ENCODE measurements at places on chromosomes 6 and 20.

DNA sequence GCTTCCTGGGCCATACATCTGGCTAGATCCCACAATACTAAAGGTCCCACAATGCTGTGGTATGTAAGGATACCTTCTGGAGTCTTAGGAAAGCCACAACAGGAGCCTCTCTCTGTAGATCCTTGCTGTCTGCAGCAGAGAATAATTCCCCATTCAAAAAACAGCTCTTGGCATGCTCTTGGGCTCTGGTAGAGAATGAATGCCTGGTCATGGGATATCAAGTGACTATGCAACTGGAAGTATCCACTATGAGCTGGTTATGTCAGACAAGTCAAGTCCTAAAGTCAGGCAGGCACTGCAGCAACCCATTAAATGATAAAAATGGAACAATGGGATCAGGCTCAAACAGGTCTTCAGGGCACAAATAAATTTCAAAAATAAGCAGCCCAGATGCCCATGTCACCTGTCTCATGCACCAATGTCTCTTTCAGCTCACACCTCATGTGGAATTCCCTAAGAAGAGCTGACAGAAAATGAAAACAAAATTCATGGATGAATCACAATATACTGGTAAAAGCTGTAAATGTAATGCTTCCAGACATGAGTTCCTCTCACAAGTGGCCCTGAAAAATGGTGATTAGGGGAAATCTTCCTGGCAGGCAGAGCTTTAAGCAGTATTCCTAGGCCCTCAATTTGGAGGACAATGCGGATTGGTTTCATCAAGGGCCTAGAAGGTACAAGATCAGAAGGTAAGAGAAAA lies 4.3 kb downstream of the AK9 start:
- no peak for DNase-seq

DNA sequence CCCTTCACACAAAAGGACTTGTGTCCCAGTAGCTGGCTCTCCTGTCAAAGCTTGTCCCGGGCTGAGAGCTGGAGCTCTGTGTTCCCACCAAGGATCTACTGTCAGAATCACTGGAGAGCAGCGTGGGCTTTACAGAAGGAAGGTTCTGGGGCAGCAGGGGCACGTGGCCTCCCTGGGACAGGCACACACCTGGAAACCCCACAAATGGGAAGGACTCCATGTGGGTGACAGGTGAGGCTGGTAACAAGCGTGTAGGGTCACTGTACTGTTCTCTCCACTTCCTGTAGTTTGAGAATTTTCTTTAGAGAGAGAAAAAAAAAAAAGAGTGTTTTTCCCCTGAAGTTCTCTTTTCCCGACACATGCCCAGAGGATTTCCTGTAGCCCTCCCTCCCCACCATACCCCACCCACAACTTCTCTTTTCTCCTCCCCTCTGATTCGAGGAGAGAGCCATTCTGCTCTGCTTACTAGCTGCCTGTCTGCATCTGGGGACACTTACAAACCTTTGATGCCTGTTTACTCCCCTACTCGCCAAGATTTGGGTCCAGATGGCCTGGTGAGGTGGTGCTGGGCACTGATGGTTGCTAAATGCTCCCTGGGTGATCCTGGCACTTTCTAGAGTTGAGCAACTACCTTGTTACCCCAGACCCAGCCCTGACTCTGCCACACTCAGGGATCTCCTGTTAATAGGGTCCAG lies 84.1 kb upstream of the SIRPA start:
- no peak for DNase-seq

GRCh38 chr6:139605350-139605749 lies 230.9 kb upstream of the CITED2 start:
- no peak for DNase-seq

DNA sequence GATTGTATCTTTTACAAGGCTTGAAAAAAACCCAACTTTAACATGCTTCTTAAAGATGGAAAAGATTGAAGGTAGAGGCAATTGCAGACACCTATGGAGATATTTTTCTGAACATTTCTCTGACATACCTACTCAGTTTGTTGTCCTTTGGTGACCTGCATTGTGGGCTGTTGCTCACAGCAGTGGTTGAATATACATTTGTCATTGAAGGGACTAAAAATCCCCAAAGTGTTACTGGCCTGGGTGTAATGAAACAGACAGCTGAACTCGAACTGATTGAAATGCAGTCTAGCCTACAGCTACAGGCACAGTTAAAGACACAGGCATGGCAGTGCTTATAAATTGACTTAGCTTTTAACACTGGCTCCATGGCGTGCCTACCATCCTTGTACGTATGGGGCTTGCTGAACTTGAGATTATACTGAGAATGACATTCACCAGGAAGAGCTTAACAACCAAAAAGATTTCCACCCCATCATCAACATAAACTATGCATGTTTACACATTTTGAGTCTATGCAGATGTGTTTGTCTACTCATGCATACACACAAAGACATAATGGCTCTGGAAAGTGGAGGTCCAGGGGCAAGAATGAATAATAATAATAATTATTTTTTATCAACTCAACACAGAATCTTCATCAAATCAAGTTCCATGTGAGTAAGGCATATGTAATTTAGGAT lies 83.2 kb upstream of the NOX3 start:
- no peak for DNase-seq

GRCh38 chr6:33863723-33864440 lies 60.1 kb upstream of the MLN start:
- DNase-seq = no peak

GRCh38 chr6:56093776-56094175 lies 153.6 kb downstream of the COL21A1 start:
- DNase-seq = no peak

- DNase-seq = peak; percentile 78
Observed at GRCh38 chr6:89297695-89298351, 17.3 kb downstream of the GABRR2 start.

DNA sequence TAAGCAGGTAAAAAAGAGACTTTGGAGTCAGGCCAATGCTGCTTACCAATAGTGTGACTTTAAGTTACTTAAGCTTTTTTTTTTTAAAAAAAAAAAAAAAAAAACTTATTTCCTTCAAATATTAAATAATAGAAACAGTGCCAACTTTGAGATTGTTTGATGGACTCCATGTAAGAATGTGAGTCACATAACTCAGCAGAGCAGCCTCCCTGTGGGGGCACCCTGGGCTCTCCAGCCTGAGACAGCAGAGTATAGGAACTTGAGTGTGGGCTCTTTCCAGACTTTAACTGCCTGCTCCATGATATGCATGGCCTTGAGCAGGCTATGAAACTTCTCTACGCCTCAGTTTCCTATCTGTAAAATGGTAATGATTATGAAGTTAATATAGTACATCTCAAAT lies 113.3 kb upstream of the SAMD5 start:
- DNase-seq = no peak

GRCh38 chr6:34993213-34993612 lies 104.2 kb downstream of the ANKS1A start:
- no peak for DNase-seq

DNA sequence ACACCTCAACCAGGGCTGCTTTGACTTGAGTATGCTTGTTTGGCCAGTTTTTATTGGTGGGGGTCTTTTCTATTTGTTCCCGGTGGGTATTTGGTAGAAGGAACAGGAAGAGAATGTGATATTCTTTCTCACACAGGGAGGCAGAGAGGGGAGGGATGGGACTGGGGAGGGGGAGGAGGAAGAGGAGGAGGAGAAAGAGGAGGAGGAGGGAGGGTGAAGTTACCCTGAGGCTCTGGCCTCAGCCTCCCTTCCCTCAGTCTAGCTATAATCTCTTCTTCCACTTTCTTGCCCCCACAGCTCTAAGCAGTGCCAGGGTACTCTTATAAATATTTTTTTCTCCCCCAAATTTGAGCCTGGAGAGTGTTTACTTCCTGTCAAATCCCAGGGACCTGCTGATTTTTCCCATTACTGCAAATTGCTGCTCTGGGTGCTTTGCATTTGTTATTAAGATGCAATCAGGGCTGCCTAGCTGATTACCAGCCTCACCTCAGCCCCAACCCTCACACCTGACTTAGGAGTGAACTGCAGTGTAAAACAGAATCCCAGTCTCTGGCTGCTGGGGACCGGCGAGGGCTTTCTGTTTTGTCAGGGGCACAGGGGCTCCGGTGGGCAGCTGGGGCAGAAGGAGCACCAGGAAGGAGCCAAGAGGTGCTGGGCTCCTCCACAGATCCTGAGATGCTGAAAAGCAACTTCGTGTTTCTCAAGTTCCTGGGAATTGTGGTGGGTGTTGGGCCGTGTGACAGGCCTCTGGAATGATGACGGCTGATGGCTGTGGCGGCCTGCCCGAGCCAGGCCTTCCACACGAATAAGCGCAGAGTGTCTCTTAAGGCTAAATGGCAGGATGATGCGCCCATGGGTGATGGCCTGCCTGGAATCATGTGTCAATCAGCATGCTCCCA lies 141.4 kb downstream of the CD83 start:
- no peak for DNase-seq

DNA sequence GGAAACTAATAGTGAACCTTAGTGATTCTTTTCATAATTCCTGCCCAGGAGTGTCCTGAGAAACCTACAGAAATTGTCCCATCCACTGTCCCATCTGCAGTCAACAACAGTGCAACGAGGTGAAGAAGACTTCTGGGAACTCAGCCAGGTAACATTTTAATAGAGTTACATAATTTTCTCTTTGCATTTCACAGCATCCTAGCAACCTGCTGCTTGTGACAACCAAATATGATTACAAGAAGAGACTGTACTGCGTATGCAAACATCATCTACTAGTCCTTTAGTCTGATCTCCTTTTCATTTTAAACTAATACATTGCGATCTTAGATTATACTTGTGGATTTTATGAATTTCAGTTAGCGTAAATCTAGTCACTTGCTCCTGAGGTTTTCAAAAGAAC lies 951.6 kb downstream of the TFAP2A start:
- no peak for DNase-seq

DNA sequence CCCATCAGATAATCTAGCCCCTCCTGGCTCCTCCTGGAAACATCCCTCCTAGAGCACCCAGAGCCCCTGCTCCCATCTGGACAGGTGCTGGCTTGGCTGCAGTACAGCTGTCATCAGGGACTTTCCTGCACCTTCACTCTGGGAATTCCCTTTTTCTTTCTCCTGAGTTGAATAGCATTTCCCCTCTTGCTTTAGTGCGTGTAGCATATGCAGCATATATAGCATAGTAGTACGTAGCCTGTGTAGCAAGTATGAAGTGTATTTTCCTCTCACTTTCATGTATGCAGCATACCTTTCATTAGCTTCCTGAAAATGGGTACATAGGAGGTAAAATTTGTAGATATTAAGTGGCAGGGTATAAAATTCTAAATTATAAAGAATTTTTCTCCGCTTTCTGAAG lies 352.9 kb downstream of the ESR1 start:
- no peak for DNase-seq

- DNase-seq = no peak
Observed at GRCh38 chr6:151498327-151498726, 4.5 kb downstream of the CCDC170 start.
